HFF-Myc (cell line): ENCODE measurements at places on chromosomes 5 and 9.
A peak's percentile ranks its signal among the peaks of the same experiment; 100 is the strongest.

- no peak for DNase-seq
Measured at GRCh38 chr5:76818844-76819831, at the start of gene F2RL1. Gene F2RL1, plus strand, starts transcription at chr5:76819030. Its CDS starts 153 bp downstream, at chr5:76819183.

- peak; percentile 35 for DNase-seq
Measured at GRCh38 chr5:149959406-149960236, 937 bp upstream of the SLC26A2 start.

GRCh38 chr9:131704141-131704983, 35.5 kb downstream of the RAPGEF1 start:
- no peak for DNase-seq

GRCh38 chr9:92966518-92966800, 19.1 kb downstream of the FGD3 start:
- DNase-seq = no peak

DNA sequence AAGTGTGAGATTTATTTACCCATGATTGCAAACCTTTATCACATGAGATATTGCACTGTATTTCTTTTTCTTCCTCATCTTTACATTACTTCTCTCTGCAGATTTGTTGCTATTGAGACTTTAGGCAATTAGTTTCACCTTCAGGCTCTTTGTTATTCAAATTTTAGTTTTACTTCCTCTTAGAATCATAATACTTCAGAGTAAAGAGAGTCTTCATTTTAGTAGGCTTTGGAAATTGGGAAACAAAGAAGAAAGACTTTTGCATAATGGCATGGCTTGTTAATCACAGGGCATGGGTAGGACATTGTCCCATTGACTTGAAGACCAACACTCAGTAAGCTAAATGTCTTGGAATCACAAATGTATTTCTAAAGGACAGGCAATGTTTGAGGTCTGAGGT, 1.2 kb upstream of the PCDHGA5 start:
- DNase-seq = no peak

DNA sequence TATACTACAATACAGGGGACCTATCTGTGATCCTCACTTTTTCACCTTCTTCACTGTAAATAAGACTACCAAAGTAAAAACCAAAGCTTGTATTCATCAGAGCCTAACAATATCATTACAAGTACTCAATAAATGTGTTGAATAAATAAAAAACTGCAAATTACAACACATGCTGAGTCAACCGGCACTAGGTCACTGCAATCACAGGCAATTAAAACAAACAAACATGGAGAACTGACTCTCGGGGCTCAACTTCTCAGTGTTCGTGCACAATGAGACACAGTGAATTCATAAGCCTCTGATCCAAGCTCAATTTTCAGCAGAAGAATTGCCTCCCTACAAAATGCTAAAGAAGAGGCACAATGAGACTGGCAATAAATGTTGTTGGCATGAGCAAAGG, 69.2 kb downstream of the CDK5RAP2 start:
- no peak for DNase-seq

- DNase-seq = no peak
Measured at GRCh38 chr9:75229605-75230332, 141.5 kb downstream of the OSTF1 start.

- DNase-seq = no peak
Measured at GRCh38 chr9:33080534-33080933, 4.1 kb upstream of the SMU1 start.

DNA sequence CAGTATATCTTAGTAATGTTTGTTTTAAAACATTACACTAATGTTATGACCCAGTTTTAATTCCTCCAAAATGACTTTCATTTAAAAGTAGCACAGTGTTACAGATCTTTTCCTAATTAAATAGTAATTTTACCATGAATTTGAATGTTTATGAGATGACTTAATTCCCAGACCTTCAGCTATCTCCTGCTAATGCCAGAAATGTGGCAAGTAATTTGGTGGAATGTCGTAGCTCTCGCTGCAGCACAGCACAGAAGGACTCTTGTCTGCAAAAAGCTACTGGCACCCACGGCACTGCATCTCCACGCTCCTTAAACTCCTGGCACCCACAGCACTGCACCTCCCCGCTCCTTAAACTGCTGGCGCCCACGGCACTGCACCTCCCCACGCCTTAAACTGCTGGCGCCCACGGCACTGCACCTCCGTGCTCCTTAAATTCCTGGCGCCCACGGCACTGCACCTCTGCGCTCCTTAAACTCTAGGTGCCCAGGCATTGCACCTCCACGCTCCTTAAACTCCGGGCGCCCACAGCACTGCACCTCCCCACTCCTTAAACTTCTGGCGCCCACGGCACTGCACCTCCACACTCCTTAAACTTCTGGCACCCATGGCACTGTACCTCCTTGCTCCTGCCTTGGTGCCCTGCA, 163.1 kb downstream of the CDK5RAP2 start:
- DNase-seq = no peak

DNA sequence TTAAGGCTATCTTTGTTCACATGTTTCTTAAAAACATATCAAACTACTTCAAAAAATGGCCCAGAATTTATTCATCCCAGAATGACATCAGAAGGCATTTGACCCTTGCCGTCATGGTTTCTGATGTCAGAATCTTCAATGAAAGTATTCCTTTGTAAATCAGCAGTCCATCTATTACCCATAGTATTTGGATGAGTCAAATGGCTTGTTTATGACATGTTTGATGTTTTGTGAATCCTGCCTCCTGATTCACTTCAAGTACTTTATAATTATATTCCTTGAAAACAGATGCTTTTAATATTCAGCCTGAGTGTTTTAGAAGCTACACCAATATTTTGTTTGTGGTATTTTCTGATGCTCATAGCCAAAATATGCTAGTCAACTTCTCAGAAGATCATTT, 200.8 kb upstream of the MEF2C start:
- DNase-seq = peak; percentile 20

DNA sequence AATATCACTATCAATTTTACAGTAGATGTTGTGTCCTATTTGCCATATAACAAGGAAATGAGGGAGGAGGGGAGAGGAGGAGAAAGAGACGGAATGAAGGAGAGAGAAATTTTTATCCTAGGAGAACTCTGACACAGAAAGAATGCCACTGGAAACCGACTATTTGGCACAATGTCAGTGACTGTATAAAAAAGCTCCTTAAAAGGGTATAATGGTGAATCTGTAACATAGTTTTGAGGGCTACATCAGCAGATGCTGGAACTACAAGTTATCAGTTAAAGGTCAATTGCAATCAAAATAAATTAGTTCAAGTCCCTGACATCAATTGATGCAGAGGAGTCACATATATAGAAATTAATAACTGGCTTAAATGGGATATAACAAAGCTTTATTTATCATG, 5.7 kb downstream of the EDIL3 start:
- no peak for DNase-seq

DNA sequence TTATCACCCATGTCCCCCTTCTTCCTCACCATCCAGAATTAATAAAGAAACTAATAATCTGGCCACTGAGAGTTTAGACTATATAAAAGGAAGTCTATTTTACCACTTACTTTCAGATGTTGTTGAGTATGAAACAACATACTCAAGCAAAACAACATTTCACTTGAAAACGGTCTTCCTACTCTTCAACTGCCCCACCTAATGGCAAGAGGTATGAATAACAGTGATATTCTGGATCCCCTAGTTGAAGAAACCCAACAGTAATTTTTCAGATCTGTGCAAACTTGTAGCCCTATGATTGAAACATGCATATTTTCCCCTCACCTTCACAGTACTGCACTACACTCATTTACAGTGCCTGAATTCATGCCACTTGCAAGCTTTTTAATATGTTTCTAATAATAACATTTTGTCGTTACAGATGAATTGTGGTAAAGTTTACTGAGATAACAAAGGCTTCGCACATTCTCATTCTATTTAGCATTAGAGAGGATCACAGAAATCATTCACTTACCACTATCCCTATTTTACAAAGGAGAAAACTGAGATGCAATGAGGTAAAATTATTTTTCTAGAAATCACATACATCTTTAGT, 267.9 kb upstream of the PDE4D start:
- no peak for DNase-seq
